ENCODE measurements at places on chromosomes 2 and 18.

DNA sequence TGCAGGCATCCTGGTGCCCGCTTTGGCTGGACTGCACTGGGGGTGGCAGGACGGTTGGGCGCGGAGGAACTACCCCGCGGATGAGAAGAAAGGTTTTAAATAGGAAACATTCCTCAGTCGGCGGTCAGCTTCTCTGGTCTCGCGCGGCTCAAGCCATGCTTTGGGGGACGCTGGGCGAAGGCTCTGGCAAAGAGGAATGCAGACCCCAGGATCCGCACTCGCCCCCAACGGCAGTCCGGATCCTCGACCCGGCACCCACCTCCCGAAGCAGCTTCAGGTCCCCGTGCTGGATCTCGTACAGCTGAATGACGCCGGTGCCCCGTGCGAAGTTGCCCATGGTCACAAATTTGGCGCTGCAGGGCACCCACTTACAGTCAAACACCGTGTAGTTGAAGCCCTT lies 686 bp upstream of the PNO1 start:
- no peak for DNase-seq

DNA sequence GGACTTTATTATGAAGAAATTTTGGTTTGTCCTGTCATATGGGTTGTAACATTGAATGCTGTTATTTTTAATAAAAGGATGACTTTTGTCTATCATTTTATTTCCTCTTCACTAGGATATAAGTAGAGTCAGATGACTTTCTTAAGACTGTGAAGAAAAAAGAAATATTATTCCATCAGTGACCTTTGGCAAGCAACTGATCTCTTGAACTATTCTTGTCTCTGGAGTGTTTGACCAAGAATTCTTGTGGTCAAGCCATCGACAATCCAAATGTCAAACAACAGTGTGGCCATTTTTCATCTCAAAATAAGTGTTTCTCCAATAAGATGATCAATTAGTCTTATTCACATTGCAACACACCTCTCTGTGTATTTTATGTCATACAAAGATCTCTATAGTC lies 24.9 kb downstream of the HOXD1 start:
- no peak for DNase-seq

DNA sequence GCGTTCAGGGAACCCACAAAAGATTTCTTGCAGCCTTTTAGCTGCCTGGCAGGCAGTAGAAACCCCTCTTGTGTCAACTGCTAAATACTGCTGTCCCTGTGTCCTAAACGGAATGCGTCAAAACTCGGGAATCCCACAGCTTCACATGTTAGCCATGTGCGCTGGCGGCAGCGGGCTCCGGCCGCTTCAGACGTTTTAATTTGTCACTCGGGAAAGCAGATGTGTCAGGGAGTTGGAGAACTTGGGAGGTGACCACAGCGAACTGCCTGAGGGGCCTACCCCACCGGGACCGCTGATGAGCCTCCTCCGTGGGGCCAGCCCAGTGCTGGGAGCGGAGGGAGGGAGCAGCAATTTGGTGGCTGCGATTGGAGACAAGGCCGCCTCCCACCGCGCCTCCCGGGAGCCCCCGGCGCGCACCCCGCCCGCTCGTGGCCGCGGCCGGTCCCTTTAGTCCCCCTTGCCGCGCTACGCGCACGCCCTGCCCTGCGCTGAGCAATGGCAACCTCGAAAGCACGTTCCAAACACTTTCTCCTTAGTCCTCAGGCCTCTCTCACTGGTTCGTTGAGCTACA lies 146.1 kb upstream of the SATB2 start:
- no peak for DNase-seq

GRCh38 chr2:190404487-190404886 lies 3.7 kb upstream of the MFSD6 start:
- peak; percentile 43 for DNase-seq

- DNase-seq = no peak
Measured at GRCh38 chr18:51188024-51188701, 9.3 kb downstream of the MEX3C start.

DNA sequence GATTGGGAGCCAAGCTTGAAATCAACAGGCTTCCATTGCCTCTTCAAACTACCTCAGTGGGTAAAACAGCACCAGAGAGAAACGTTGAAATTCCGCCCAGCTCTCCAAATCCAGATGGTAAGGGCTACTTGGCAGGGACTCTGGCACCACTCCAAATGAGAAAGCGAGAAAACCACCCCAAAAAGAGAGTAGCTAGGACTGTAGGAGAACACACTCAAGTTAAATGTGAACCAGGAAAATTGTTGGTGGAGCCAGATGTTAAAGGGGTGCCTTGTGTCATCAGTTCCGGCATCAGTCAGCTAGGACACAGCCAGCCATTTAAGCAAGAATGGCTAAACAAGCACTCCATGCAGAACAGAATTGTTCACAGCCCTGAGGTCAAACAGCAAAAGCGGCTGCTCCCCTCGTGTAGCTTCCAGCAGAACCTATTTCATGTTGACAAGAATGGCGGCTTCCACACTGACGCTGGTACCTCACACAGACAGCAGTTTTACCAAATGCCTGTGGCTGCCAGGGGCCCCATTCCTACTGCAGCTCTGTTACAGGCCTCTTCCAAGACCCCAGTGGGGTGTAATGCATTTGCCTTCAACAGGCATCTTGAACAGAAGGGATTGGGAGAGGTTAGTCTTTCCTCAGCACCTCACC lies 167.3 kb downstream of the ASXL3 start:
- no peak for DNase-seq

GRCh38 chr18:71798986-71799673 lies 745.0 kb downstream of the CBLN2 start:
- DNase-seq = no peak

Measured in inflammatory macrophage treated with lipopolysaccharide for 1 hour (primary cell).